Bone marrow (tissue), 2 donors: ENCODE measurements at places on chromosomes 7 and 10.

DNA sequence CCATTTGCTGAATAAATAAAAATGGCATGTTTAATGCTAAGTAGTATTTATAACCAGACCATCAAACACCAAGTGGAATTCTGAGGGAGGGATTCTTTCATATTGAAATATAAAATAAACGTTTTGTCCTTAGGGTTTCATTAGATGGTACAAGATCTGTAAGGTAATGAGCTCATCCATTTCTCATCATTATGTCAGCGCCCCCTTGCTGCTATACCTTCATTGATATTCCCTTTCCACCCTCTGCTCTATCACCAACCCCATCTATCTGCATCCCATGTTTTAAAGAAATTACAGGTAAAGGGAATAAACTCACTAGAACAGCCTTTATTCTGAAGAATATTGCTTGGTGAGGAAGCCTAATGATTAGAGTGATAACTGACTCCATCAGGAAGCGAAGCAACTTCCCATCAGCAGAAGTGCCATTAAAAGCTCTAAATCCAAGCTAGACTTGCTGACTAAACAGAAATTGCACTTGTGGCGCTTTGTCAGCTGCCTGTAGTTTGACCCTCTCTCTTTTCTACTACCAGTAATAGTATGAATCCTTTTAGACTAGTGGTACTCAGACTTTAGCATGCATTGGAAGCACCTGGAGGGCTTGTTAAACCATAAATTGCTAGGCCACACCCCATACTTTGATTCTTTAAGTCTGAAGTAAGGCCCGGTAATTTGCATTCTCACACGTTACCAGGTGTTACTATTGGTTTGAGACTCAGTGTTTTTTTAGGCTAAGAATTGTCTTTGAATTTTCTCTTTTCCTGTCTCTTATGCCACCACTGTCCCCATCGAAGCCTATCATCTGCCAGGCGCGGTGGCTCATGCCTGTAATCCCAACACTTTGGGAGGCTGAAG, 27.5 kb downstream of the ADD3 start:
- no peak for DNase-seq

- DNase-seq: peak; percentile 23
These were observed 1.0 kb upstream of the LRRN3 start for GRCh38 chr7:111089822-111090426.

- no peak for DNase-seq
These were observed 154.2 kb downstream of the SEMA3A start for GRCh38 chr7:84040355-84040754.

DNA sequence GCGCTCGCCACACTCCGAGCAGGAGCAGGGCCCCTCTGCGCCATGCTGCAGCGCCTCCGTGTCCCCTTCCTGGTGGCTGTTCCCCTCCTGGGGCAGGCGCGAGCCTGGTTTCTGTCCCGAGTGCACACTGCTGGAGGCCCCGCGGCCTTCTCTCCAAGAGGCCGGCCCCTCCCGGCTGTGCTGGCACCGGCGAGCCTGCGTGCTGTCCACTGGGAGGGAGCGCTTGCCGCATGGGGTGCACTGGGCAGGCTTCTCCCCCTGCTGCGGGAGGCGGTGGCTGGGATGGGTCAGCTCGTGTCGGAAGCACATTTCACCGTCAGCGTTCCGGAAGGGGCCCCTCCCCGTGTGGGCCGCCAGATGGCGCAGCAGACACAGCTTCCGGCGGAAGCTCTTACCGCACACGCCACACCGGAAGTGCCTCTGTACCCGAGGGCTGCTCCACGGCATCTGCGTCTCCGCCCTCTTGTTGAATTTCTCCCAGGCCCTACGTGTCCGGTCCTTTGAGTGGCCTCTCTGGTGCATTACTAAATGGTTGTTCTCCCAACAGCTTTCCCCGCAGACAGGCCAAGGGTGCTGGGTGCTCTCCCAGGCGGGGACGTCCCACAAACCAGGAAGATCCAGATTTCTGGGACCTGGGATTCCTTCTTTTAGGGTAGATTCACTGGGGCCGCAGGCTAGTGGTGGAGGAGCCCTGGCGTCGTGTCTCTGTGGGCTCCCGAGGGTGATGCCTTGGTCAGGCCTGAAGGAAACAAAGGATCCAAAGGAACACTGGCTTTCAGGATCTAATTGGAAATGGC, 18.7 kb downstream of the ZNF786 start:
- no peak for DNase-seq

GRCh38 chr7:95628831-95629439, 32.6 kb upstream of the PDK4 start:
- no peak for DNase-seq

DNA sequence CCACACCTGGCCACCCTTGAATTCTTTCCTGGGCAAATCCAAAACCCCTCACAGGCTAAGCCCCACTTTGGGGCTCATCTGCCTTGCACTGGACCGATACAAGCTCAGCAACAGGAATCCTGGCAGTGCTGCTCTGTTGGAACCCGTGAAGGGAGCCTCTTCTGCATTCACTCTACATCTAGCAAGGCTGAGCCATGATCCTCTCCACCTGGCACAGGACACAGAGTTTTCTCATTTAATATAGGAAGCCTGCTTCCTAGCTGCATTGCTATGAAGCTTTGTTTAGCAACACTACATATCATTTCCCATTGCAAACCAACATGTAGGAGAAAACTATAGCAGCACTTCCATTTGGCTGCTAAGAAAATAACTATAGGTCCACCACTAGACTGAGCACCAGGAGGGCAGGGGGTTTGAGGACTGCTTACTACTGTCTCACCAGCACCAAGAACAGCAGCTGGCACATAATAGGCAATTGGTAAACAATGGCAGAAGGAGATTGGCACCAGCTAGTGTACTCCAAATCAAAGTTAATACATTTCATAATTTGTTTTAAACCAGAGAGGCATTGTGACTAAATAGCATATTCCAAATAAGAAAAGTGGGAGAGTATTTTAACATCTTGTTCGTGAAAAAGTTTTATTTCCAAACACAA, 56.1 kb downstream of the CPVL start:
- DNase-seq: no peak

- DNase-seq: peak; percentile 11
These were observed 24.4 kb upstream of the ASAH2 start for GRCh38 chr10:50275650-50276235.

- DNase-seq: no peak
These were observed 1.8 kb upstream of the CEP41 start for GRCh38 chr7:130442601-130443000.

DNA sequence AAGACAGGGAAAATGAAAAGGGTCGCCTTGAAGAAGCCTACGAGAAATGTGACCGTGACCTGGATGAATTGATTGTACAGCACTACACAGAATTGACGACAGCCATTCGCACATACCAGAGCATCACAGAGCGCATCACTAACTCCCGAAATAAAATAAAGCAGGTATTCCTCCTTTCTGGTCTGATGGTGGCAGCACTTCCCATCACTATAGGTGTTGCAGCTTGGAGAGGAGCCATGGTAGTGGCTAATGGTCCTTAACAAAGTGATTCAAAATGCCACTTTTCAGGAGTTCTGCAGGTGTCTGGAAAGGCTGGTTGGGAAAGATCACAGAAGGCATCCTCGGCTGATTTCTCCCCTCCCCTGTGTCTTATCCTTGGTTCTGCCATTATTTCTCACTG, 22.1 kb downstream of the EXOC4 start:
- no peak for DNase-seq

- DNase-seq: no peak
These were observed 18.0 kb downstream of the PURB start for GRCh38 chr7:44867073-44867995.

GRCh38 chr10:124918906-124919305, 23.0 kb upstream of the ZRANB1 start:
- DNase-seq: no peak

- no peak for DNase-seq
These were observed 244.9 kb downstream of the ARHGAP12 start for GRCh38 chr10:31683682-31684081.

- DNase-seq: no peak
These were observed 250.3 kb downstream of the PTEN start for GRCh38 chr10:88113657-88114272.

GRCh38 chr7:37961251-37961650, 40.8 kb downstream of the EPDR1 start:
- no peak for DNase-seq

GRCh38 chr7:127536394-127536691, 49.1 kb downstream of the GCC1 start:
- no peak for DNase-seq

DNA sequence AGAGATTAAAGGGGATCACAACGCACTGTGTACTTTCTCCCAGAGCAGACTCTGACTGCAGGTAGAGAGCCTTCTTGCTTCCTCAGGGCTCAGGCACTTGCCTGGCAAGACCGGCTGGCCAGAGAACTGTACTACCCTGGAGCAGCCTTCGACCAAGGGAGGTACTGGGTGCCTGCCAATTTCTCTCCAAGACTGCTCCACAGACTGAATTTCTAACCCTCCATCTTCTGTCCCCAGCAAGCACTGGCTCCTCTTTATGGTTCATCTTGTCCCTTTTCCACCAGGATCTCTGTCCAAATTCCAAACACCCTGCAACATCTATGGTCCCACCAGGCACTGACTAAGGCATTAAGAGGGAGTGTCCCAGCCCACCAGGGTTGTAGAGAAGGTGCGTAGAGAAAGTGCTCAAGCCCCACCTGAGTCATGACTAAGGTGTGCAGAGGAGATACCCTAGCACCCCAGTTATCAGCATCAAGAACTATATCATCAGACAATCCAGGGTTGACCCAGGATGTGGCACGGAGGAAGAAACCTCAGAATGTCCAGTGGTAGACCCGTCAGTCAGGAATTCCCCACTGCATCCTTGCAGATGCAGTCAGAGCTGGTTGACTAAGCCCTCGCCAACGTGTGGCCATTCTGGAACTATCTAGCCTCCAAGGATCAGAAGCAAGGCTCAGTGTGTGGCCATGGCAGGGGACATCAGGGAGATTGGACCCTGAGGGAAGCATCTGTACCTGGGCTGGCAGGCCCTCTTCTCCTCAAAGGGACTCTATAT, 60.9 kb upstream of the CAMK2B start:
- DNase-seq: no peak

DNA sequence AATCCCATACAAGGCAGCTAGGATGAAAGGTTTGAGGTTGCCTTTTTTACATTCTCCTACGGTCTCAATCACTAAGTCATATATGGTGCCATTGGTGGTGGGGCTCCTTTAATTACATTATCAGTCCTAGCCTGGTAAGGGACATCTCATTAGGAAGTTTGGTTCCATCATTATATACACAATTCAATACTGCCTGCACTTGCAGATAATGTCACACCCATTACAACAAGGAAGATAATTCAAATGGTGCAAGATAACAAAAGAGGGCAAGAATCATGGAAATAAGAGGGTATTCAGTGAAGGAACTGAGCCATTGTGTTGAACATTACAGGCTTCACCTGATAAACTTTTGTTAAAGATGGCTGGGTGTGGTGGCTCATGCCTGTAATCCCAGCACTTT, 1.7 kb upstream of the TMEM248 start:
- DNase-seq: no peak

GRCh38 chr7:144817001-144817400, 18.9 kb downstream of the TPK1 start:
- no peak for DNase-seq

GRCh38 chr10:35822316-35822715, 180.2 kb upstream of the FZD8 start:
- no peak for DNase-seq

GRCh38 chr7:105389889-105390288, 1.2 kb upstream of the SRPK2 start:
- DNase-seq: no peak

DNA sequence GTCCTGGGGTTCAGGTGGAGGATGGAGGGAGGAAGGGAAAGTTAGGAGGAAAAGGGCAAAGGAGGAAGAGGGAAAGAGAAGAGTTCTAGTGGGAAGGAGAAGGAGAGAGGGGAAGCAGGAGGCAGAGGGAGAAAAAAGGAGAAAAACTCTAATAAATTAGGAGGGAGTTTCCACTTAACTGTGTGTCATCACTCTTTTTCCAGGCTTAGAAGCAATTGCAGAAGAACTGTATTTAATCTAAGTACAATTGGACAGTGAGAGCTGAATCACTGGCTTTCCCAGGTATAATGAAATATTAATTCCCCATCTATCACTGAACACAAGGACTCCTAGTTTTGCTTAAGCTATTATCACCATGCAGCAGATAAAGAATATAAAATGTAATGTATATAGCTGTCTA, 76.8 kb downstream of the CREB3L2 start:
- no peak for DNase-seq

GRCh38 chr7:77232467-77232866, 32.8 kb upstream of the FGL2 start:
- no peak for DNase-seq

DNA sequence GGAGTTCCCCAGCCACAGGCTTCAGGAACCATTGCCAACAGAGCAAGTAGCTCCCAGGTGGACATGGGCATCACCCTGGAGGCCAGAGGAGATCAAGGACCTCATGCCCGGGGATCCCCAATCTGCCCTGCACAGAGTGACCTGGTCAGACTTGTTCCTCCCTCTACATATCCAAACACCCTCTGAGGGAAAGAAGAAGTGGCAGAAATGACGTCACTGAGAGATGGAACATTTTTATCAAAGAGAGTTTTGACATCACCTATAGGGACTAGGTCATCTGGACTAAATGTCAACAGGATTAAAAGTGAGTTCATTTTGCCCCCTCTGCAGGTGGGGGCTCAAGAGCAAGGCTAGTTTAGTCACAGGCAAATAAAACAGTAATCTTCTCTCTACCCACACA, 273.7 kb downstream of the SKAP2 start:
- no peak for DNase-seq

GRCh38 chr7:124130-124949, 68.0 kb upstream of the FAM20C start:
- no peak for DNase-seq

GRCh38 chr10:95177429-95177828, 16.6 kb upstream of the ACSM6 start:
- no peak for DNase-seq

GRCh38 chr10:129470103-129470851, 3.2 kb downstream of the MGMT start:
- DNase-seq: no peak

GRCh38 chr7:518630-519483, 789 bp downstream of the PDGFA start:
- no peak for DNase-seq

DNA sequence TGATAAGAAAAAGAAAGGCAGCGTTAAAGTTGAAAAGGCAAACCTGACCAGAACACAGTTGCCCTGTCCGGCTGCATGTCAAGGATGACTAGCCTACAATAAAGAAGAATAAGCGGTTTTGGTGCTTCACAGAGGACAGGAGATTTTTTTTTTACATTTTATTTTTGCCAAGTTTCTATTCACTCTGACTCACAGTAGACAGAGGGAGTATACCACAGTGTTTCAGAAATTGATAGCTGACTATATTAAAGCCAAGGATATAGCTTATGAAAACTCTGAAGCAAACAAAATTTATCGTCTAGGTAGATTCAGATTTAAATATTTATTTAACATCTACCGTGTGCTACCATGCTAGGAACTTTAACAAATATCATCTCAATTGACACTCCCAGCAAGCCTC, 16.9 kb upstream of the POLR1F start:
- DNase-seq: no peak

DNA sequence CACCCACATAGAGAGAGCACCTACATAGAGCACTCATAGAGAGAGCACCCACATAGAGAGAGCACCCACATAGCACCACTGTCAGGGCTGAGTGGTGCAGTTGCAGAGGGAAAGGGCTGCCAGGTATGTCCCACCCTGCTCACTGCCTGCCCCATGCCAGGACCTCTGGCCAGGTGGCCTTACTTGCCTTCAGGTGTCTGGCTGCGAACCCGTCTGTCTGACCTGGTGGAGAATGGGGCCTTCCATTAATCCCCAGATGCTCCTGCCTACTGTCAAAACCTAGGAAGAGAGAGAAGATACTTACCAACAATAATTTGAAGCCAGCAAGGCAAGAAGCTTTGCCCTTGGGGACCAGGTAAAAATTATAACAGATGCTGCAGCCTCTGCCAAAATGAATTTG, 51.1 kb downstream of the INSIG1 start:
- no peak for DNase-seq
